Naive thymus-derived CD4-positive, alpha-beta T cell (primary cell): ENCODE measurements at places on chromosomes 12 and 14.

GRCh38 chr12:124369055-124369826 lies 74.3 kb downstream of the RFLNA start:
- DNase-seq: no peak

DNA sequence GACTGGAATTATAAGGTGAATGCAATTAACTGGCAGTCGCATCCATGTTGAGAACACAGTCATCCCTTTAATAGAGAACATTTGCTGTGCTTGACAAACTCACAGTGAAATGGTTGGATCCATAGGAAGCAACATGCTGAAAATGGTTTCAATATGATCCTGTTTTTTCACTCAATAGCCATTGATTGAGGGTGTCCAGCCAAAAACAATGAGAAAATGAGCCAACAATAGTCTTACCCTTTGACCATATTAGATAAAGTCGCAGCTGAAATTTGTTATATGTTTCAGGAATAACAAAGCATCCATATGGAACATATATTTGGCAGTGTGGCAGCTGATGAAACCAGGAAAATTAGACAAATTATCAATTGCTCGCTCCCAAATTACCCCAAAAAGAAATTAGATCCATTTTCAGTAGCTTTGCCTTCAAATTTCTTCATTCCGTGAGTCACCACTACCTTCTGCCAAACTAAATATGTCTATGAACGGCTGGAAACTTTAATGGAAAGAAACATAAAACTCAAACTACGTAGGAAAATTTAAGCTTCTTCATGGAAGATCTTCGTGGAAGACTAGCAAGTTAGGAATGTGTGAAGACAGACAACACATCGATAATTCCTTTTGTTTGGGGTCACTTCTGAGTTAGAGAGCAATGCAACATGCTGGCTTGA lies 17.4 kb downstream of the IGF1 start:
- DNase-seq: no peak

DNA sequence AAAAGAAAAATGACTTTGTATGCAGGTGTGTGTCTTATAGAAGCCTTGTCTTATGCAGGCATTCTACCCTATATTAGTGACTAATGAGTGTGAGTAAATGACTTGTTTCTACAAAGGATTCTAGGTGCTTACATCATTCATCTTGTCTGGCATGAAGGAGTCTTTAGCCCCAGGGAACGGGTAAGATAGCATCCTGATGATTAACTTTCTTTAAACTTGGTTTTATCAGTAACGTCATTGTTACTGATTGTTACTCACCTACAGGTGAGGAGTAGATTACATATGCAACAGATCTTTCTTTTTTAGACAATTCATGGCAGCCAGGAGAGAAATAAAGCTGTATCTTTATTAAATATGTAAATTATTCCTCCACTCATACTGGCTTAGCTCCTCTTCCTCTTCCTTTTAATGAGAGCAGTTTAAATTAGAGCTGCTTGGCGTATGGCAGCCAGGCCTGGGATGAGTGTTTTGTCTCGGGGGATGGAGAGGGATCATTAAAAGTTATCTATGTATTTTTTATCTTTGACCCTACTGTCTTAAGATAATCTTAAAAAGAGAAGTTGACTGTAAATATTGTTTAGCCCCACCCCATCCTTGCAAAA lies 57.2 kb upstream of the ATP2A2 start:
- no peak for DNase-seq

DNA sequence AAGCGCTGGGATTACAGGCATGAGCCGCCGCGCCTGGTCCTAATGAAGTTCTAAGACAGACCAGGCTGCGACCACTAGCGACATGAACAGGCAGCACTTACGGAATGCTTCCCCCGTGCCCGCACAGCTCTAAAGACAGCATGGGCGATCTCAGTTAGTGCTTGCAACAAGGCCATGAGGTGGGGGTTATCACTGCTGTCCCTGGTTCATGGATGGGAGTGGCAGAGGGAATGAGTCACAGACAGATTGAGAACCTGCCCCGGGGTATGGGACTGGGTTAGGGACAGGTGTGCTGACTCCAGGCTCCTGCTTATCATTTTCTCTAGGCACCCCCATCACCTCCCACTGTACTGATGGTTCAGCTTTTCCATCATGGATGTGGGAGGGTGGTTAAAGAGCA lies 160.9 kb downstream of the VRK1 start:
- no peak for DNase-seq

GRCh38 chr12:24379433-24379832 lies 430.0 kb upstream of the SOX5 start:
- no peak for DNase-seq

DNA sequence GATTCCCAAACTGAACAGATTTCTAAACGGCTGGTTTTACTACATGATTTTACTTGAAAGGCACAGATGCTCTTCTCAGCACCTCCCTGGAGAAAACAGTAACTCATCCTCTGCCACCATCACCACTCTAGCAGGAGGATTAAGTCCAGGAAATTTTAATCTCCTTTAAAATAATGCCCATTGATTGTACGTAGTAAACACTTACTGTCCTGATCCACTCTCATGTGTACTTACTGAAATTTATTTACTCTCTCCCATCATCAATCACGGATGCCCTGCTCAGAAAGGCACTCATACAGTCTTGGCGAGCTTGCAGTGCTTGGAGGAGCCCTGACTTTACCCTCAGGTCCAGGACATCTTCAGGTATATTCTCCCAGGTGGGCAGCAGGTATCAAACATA lies 239.8 kb upstream of the EGLN3 start:
- no peak for DNase-seq

DNA sequence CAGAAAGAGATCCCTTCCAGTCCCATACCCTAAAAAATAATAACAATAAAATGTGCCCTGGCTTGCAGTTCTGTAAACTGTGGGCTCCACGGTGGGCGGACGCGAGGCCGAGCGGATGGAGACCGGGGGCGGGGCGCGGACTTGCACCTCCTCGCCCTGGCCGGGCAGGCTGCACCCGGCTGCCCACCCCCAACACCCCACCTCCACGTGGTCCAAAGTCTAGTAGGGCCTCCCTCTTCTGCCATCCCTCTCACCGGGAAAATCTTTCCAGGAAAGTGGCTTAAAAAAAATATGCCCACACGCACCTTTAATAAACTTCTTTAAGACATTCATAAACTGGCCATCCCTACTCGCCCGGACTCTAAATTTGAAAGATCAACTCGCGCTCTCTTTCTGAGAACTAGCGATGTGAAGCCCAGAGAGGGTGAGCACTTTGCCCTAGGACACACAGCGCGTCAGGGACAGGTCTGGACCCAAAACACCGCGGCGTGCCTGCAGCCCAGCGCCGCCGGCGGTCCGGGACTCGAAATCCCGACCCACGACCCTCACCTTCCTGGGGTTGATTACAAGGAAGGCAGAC lies 1.9 kb upstream of the BCL11B start:
- DNase-seq: no peak

- no peak for DNase-seq
Observed at GRCh38 chr12:32964981-32965585, 68.5 kb upstream of the PKP2 start.

GRCh38 chr12:115437061-115437567 lies 753.1 kb upstream of the TBX3 start:
- no peak for DNase-seq

- DNase-seq: no peak
Observed at GRCh38 chr14:22791301-22791700, 23.9 kb downstream of the SLC7A7 start.

DNA sequence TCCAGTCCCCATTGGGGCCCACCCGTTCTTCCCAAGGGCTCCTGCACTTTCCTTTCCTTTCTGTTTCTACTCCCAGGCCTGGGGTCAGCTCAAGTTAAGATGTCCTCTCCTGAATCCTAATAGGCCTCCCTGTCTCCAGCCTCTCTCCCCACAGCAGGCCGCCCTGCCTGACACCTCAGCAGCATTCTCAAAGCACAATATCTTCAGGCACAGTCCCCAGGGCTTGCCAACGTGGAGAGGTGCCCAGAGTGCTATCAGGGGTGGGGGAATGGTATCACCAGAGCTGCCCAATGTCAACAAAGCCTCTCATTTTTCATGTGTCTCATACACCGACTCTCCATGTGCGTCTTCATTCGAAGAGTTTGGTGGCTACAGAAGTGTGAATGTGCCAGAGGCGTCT lies 123.0 kb downstream of the FOXN3 start:
- DNase-seq: no peak

GRCh38 chr12:56520048-56520447 lies 1.6 kb upstream of the RBMS2 start:
- DNase-seq: no peak

DNA sequence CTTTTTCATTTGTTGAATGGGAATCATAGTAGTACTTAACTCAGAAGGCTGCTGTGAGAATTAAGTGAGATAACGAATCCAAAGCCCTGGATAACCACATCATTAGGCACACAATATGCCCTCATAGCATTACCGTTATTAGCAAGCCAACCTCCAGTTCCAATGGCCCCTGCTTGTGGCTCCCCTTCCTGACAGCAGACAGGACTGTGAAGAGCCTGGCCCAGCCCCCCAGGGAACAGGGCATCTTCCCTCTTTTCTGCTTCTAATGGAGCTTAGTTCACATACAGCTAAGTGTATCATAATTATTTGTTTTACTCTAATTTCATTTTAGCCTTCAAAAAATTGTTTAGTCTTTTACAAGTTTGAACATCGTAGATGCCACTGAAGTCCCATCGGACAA lies 39.7 kb downstream of the DHRS2 start:
- no peak for DNase-seq

DNA sequence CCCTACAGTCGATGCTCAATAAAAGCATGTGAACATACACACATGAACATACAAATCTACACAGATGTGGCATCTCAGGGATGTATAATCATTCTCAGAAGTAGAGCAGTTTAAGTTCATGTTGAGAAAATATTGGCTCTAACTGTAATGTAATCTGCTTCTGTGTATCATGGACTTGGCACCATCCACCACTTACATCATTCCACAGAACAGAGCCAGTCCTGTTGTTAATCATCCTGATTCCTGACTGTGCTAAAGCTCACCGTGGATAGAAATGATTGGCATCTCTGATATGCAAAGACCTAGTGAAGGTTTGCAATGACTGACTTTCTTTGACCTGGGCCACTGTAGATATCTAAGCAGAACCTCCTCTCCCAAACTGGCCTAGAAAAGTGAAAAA lies 1141.3 kb downstream of the BCL11B start:
- DNase-seq: no peak

- no peak for DNase-seq
Observed at GRCh38 chr12:96501133-96501761, 11.9 kb downstream of the CFAP54 start.

DNA sequence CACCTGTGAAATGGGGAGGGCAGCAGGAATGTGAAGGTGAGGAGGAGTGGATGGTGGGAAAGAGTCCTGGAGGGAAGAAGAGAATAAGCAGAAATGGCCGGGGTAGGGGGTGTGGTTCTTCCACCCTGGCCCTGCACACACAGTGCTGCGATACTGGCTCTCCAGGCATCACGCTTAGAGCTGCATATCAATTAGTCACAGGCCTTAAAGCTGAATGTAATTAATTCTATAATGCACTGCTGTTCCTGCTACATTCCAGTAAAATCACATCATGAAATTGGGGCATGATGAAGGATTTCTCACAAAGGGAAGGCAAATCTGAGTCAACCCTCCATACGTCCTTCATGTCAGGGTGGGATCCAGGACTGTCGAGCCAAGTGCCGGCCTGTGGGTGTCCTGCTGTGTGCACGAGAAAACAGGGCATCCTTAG lies 566.1 kb downstream of the BCL11B start:
- DNase-seq: no peak

GRCh38 chr14:31880935-31881334 lies 196.2 kb upstream of the ARHGAP5 start:
- no peak for DNase-seq

GRCh38 chr12:123916729-123917128 lies 55.9 kb downstream of the CCDC92 start:
- no peak for DNase-seq

DNA sequence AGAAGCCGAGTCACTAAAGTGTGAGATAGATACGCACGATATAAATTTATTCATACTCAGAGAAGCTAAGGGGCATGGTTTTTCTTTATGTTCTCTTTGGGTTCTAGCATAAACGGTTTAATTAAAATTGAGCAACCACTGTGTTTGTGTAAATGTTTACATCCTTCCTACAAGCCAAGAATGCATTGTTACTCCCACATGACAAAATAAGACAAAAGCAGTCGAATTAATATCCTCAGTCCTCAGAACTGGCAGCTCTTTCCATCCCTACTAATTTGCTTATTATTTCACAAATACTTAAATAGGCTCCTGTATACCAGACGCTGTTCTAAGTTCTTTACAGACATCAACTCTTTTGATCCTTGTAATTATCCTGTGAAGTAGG lies 32.0 kb downstream of the SSPN start:
- no peak for DNase-seq

DNA sequence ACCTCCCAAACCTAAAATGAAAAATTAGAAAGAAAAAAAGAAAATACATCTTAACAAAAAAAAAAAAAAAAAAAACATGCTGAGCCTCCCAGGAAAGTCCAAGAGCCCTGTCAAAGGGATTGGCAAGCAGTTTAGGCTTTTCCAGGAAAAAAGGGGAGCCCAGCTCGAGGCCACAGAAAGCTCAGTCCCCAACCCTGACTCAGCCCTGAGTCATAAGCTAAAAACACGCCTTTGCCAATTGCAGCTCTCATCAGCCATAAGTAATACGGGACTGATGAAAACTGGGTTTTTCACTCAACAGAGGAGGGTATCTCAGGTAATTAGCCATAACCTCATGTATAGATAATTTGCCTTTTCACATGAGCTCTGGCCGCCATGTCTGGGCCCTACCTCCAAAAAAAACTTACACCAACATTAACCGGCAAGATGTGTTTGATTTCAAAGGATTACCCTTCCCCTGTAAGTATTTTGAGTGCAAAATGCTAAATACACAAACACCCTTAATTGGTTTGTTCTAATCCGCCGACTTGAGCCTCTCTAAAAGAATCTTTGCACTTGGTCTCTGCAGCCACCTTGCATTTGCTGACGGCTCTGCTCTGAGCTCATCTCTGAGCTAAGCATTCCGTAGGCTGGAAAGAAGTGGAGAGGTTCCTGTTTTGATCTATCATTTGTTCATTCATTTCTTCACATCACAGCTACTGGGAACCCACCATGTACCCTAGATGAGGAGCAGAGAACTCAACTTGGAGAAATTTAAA lies 319.2 kb downstream of the BCL11B start:
- DNase-seq: no peak

DNA sequence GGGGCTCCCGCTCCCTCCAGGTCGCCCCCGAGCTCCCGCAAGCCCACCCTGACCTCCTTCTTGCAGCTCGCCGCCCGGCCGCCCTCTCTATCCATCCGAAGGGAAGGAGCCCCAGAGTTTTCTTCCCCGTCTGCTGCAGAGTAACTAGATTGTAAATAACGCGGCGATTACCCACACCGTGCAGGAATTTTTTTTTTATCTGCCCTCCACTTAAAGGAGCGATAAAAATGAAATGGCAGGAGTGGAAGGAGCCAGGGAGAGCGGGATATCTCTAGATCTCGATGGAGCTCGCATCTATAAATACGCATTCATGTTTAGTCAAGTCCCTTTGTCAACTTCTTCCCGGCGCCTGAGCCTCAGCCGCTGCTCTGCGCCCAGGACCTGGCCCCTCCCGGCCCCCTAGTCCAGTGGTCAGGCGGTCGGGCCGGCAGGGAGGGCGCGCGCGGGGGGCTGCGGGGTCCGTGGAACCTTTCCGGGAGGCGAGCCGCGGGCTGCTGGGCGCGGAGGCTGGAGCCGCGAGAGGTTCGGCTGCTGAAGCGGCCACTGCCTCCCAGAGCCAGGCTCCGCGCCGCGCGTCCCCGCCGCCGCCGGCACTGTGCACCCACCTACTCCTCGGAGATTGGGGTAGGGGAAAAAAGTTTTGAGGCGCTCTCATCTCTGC lies 386.0 kb downstream of the BCAT1 start:
- DNase-seq: peak; percentile 33

GRCh38 chr12:31325524-31325875 lies 450 bp downstream of the SINHCAF start:
- no peak for DNase-seq
